ENCODE measurements at places on chromosomes 1 and 21.

- no peak for DNase-seq
Measured at GRCh38 chr21:44275041-44275440, 10.6 kb upstream of the AIRE start.

- DNase-seq, result no peak
Measured at GRCh38 chr1:203559523-203559922, 65.6 kb downstream of the OPTC start.

- no peak for DNase-seq
Measured at GRCh38 chr1:165915480-165915879, 88.1 kb downstream of the UCK2 start.

- no peak for DNase-seq
Measured at GRCh38 chr1:74426208-74426937, 86.0 kb downstream of the LRRC53 start.

DNA sequence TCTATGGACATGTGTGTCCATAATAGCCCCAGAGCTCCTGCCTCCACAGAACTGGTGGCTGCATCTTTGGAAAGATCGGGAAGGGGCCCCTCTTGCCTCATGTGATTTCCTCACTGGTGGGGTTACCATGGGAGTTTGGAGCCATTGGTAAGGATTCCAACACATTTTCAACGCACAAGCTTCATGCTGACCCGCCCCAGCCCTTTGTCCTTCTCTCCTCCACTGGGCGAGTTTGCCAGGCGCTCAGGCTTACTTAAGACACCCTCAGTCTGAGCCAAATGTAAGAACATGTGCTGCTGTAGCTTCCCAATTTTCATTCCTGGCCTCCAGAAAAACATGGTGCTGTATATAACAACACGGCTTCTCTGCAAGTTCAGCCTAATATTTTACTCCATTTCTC, 72.4 kb downstream of the ATP5PO start:
- no peak for DNase-seq

DNA sequence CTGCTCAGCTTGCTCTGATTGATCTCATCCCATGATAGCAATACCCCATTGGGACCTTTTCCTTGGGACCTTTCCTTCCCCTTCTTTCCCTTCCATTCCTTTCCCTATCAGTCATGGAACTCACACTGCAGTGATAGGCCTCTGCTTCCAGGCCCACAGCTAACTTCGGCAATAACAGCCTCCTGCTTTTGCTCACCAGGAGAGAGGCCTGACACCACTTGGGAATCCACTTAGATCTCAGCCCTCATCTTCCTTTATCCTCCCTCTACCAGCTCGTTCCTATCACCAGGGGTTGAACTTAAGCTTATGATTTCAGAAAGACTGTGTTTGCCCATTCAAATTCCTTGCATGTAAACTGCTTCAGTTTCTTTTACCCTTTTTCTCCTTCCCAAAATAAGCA, 11.0 kb upstream of the TIPRL start:
- no peak for DNase-seq

DNA sequence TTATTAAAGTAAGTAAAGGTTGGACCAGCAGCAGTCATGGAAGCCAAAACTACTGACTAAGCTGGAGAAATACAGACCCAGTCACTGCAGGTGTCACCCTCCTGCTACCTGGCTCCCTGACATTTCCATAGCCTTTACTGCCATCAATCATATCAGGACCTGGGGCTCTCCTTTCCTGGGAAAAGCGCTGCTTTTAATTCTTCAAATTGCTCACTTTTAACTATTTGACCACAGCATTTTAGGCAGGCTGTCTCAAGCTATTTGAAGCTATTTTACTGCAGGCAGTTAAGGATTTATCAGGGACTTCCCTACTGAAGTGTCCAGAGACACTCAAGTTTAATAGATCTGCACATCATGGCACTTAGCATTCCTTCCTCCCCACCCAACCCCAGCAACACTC, 4.1 kb downstream of the IVL start:
- DNase-seq, result no peak

DNA sequence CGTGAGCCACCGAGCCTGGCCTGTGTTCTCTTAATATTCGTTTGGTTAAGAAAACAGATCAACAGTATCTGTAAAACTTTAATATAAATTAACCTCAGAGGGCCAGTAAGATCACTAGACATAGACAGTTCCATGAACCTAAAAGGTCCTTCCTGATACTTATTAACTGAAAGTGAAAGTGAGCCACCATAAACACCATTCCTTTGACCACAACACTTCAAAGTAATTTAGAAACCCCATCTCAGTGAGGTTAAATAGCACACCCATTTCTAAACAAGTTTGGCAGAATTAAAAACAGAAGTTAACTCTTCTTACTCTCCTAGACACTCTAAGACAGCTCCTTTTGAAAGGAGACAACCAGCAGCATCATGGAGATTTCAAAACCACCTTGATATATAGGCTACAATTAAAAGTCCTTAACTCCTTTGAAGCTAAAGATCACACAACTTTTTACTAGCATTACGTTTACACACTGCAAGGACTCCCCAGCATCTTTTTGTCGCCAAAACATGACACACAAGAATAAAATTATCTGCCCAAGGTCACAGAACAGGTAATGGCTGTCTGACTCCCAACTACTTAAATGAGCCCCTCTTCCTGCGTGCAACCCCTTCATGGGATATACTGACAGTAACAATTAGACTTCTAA, 2.2 kb downstream of the RNF19B start:
- DNase-seq, result peak; percentile 50

- DNase-seq, result peak; percentile 78
Measured at GRCh38 chr1:152392909-152393308, 21.2 kb downstream of the CRNN start.

GRCh38 chr1:58585166-58585565, 8.1 kb upstream of the TACSTD2 start:
- no peak for DNase-seq

DNA sequence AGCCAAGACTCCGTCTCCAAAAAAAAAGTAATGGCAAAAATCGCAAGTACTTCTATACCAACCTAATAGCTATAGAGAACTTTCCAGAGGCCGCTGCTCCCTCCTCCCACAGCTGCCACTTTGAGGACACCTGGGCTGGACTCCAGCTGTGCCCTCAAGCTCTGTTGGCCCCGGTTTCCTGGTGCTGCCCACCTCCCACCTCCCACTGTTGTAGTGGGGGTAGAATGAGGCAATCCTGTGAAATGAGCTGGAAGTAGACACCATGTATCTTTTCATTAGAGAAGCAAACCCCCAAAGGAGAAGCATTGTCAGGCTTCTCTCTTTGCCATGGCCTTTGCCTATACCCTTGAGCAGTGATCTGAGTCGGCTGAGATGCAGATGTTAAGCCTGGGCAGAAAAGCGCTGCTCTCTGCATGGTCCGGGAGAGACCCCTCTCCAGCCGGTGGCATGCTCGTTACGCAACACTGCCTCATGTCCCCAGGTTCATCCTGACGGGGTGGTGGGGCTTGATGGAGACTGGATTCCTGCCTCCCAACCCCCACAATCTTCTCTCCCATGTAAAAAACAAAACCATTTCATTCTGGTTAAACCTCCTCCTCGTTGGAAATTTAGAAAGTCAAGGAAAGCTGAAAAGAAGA, 39.7 kb downstream of the SIM2 start:
- no peak for DNase-seq

- DNase-seq, result no peak
Measured at GRCh38 chr1:234840843-234841242, 230.9 kb upstream of the IRF2BP2 start.

- DNase-seq, result no peak
Measured at GRCh38 chr1:54546651-54547401, 1.2 kb upstream of the ACOT11 start.

GRCh38 chr1:178497903-178498478, 1.2 kb upstream of the CLEC20A start:
- DNase-seq, result no peak

DNA sequence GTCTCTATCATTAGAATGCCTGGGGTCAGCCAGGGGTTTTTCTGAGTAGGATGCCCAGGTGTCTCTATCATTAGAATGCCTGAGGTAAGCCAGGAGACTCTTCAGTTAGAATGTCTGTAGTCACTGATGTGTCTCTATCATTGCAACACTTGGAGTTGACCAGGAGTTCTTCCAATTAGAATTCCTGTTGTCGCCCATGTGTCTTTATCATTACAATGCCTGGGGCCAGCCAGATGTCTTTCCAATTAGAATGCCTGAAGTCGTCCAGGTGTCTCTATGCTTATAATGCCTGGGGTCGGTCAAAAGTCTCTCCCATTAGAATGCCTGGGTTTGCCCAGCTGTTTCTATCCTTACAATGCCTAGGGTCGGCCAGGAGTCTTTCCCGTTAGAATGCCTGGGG, 55.8 kb downstream of the RNF187 start:
- no peak for DNase-seq

GRCh38 chr1:1599030-1599934, 653 bp downstream of the FNDC10 start:
- peak; percentile 51 for DNase-seq

DNA sequence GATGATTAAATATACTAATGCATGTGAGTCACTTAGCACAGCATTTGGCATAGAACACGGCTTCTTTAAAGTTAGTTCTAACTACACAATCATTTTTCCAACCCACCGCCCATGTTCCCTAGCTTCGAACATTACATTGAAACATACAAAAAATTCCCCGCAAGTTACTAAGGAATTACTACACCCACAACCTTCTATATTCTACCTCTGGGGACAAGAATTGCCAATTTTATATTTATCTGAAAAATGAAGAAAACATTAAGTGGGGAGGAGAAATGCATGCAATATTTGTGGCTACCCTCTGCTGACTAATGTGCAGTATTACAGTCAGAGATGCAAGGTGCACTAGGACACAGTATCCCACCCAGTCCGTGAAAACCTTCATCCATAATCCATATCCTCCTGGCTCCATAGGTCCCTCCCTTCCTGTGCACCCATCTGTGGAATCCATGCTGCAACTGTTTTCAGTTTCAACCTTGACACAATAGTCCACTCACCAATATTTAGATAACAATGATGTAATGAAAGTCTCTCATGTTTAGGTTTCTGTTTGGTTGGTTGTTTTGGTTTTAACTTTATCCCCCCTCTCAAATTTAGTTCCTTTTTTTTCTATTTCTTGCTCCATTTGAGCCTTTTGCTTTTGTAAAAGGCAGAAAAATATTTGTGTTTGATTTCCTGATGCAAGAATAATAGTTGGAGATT, 31.6 kb downstream of the RGS5 start:
- no peak for DNase-seq

- no peak for DNase-seq
Measured at GRCh38 chr1:162943622-162944021, 82.6 kb upstream of the CCDC190 start.

DNA sequence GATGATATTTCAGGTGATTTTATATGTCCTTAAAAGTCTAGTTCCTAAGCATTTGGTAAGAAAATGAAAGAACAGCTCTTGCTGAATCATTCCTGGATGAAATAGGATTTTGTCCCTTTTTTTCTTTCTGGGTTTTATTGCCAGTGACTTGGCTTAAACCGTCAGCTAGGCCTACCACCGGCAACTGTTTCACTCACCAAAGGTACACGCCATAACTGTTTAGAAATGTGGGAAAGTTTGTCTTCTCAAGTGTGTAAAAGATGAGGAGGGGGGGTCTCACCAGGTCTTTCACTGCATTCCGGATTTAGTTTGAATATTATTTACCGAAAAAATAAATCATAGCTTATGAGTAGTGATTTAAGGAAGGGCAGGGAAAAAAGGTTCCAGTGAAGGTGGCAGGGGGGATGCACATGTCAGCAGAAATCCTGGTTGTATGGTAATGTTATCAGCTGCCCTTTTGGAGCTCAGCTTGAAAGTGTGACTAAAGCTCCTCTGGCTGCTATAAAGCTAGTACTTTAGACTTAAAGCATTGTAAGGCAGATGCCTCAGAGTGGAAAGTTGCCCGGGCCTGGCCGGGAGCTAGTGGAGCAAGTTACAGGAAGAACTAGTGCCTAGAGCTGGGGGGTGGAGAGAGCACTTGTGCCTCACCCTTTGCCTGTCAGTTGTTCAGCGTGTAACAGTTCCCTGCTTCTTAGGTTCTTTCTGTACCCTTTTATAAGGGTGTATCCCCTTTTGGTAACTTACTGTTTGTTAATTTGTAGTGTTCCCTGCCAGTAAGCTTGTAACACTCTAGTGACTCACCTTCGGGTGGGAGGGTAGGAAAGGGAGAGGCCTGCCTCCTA, 3.1 kb downstream of the ATP1A1 start:
- peak; percentile 35 for DNase-seq

GRCh38 chr1:219427403-219427802, 185.5 kb downstream of the ZC3H11B start:
- no peak for DNase-seq

DNA sequence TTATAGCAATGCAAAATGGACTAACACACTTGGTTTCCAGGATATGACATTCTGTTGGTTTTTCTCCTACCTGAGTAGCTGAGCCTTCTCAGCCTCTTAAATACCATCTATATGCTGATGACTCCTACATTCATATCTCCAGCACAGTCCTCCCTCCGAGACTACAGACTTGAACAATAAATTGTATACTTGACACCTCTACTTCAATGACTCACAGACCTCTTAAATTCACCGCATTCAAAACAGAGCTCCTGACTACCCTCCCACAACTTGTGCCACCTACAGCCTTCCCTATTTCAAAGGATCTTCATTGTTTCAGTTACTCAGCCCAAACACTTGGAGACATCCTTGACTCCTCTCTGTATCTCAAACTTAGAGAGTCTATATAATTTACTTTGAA, 66.8 kb upstream of the ASB17 start:
- DNase-seq, result no peak

DNA sequence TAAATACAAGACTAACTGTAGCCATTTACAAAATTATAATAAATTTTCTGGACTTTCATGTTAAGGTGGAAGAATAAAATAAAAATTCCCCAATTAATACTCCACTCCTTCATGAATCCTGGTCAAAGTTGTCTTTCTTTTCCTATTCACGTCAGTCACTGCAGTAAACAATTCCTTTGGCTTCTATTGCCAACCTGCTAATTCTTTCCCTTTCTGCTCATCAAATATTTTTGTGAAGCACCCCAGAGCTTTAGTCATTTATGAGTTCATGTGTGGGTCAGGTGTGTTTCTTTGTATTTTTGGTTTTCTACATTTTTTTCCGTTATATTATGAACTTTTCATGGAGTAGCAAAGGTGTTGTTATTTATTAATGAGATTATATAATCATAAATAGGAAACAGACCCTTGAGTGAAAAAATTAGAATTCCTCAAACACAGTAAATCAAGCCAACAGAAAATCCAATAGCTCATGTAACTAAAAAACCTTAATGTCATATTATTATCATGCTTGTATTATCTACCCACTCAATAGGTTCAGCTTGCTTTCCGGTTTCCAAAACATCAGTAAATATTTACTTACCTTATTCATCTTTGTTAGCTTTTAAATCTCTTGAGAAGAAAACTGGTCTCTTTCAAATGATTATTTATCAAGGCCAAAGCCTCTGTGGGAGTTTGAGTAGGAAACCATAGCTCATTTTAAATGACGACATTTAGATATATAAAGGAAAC, 29.6 kb upstream of the PLA2G4A start:
- no peak for DNase-seq

GRCh38 chr1:226588484-226588883, 39.9 kb downstream of the STUM start:
- no peak for DNase-seq
